ENCODE measurements at places on chromosomes 4 and X.

DNA sequence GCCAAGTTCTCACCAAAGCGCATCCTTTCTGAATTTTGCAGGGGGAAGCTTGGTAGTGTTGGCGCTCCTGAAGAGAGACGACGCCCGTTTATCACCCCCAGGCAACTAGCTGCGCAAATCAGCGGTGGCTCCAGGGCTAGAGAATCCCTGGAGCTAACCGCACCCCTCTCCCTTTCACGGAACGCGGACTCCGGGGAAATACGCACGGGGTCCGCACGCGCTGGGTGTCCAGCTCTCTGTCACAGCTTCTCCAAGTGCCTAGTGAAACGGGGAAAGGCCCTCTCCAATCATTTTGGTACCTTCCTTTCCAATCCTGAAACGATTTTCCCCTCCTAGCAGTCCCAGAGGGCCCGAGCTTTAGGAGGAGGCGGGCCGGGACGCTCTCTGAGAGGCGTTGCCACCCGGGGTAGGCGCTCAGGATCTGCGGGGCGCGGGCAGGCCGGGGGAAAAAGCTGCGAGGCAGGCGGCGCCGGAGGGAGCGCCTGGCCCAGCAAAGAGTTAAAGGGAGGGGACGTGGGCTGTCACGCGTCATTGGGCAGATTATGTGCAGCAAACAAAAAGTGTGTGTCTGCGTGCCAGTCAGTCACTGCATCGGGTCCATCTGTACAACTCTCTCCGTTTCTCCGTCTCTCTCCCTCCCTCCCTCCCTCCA, at the start of gene PRDM8:
PRDM8 (plus strand) TSS at position 582 of the 652 bp plus-strand sequence. CDS start 2,578 bp downstream, outside the sequence.
- DNase-seq, result no peak
- H3K4me3 ChIP-seq, result peak within 1 kb of the TSS; percentile 43
- peaks cover 13% of the 10 kb centered on the region for H3K4me1 ChIP-seq
- peaks cover 18% of the 10 kb centered on the region for H3K27me3 ChIP-seq
- no peak within 1 kb of the TSS for H3K27ac ChIP-seq
- H3K36me3 ChIP-seq, result no peaks in the 10 kb centered on the region

GRCh38 chr4:86630629-86631028, 36.5 kb downstream of the PTPN13 start:
- no peaks in the 10 kb centered on the region for H3K4me1 ChIP-seq
- no peak overlapping the region for H3K4me3 ChIP-seq
- no peaks in the 10 kb centered on the region for H3K27me3 ChIP-seq
- DNase-seq, result no peak
- H3K36me3 ChIP-seq, result peaks cover 3% of the 10 kb centered on the region
- H3K27ac ChIP-seq, result no peak overlapping the region

GRCh38 chrX:69033936-69034335, 131.3 kb downstream of the PJA1 start:
- no peaks in the 10 kb centered on the region for H3K36me3 ChIP-seq
- H3K27me3 ChIP-seq, result no peaks in the 10 kb centered on the region
- peak; percentile 49 for DNase-seq
- H3K27ac ChIP-seq, result no peak overlapping the region

GRCh38 chr4:164381859-164382258, 372.1 kb upstream of the SMIM31 start:
- no peaks in the 10 kb centered on the region for H3K4me1 ChIP-seq
- H3K36me3 ChIP-seq, result no peaks in the 10 kb centered on the region
- no peak overlapping the region for H3K27ac ChIP-seq
- H3K27me3 ChIP-seq, result no peaks in the 10 kb centered on the region
- no peak for DNase-seq
- H3K4me3 ChIP-seq, result no peak overlapping the region

DNA sequence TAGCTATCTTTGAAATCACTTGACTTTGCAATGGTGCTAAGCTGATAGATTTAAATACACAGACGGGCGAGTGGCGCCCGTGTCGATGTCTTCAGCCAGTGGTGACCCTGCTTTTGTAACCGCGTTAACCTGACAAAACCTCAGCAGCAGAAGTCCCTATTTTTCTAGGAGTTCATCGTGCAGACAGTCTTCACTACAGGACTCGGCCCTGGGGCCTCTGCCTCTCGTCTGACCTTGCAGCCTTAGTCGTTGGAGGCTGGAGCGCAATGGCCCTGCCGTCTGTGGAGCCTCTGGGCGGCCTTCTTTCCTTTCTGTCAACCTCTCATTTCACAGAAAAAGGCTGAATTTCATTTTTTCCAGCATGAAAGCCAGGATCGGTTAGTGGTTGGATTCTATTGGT, 57.9 kb downstream of the CPLX1 start:
- no peak for DNase-seq
- H3K27me3 ChIP-seq, result no peaks in the 10 kb centered on the region
- H3K27ac ChIP-seq, result no peak overlapping the region

DNA sequence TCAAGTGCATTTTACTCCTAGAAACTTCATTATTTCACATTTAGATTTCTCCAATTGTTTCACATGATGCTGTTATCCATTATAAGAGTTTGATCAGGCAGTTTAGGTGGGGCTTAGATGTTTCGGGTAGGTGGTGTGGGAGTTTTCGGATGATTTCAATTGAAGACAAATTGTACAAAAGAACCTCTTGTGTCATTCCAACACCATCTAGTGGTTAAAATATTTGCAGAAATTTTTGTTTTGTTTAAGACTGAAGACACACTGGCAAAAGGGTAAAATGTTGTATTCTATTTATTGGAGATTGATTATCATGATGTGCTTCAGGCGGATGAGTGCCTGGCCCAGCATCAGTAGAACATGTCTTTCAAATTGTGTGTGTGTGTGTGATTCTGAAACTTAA, 212.7 kb downstream of the SH3BGRL start:
- no peaks in the 10 kb centered on the region for H3K36me3 ChIP-seq
- no peaks in the 10 kb centered on the region for H3K4me1 ChIP-seq
- DNase-seq, result no peak
- no peak overlapping the region for H3K4me3 ChIP-seq
- no peak overlapping the region for H3K27ac ChIP-seq
- no peaks in the 10 kb centered on the region for H3K27me3 ChIP-seq

DNA sequence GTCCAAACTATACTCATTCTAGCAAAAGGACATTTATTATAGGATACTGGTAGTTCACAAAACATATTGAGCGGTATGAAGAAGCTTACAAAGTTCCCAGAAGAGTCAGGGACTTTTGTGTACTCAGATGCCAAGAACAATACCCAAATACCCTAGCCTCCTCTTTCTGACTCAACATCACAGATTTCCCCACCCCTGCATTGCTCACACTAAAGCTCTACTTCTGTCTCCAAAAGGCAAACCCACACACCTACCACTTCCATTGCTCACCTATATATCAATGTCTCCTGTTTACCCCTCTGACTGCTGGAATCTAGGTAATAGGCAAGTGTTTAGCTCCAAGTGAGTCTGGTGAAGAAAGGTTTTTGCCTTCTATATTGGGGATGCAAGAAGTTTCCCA, 100.7 kb upstream of the HCCS start:
- H3K36me3 ChIP-seq, result no peaks in the 10 kb centered on the region
- H3K27me3 ChIP-seq, result no peaks in the 10 kb centered on the region
- no peak overlapping the region for H3K4me3 ChIP-seq
- no peak for DNase-seq

GRCh38 chrX:38473701-38474100, 87.6 kb upstream of the TSPAN7 start:
- H3K27me3 ChIP-seq, result no peaks in the 10 kb centered on the region
- no peak overlapping the region for H3K27ac ChIP-seq
- DNase-seq, result no peak

DNA sequence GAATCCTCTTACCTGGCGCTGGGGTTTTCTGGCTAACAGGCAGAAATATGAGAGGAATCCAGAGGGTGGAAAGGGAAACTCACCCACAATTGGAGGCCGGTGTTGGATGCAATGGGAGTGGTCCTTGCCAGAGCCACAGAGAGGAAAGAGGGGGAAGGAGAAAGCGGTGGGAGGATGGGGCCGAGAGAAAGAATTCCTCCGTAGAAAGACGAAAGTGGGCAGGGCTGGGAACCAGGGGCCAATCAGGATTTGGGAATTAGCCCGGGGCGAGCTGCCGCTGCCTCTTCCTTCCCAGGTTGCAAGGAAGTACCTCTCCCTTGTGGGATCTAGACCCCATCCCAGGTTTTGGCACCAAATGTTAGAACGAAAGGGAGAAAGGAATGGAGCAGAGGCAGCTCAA, 83.1 kb upstream of the SPIN4 start:
- H3K36me3 ChIP-seq, result peaks cover 17% of the 10 kb centered on the region
- no peak overlapping the region for H3K27ac ChIP-seq

DNA sequence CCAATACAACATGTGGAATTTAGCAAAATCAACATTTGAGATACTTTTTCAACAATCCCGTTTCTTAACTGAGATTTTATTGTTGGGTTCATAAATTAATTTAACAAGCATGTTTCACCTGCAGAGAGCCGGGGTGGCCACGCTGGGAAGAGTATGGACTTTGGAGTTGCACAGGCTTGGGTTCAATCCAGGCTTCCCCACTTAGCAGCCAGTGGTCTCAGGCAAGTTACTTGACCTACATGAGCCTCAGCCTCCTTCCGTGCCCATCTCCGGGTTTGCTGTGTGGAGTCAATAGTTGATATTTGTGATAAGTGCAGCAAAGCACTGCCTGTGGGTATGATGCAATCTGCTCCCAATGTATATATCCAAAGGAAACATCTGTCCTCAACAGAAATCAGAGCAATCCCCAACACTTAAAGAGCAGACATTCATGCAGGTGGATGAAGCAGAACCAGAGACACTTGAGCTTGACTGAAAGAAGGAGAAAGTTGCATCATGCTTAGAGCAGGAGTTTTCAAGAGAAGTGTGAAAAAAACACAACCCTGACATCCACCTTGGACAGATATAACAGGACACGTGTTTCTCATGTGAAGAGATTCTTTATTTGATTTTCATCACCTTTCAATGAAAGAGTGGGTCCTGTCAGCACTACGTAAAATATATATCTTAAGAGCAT, 5.1 kb downstream of the CYTL1 start:
- no peak for DNase-seq
- H3K36me3 ChIP-seq, result no peaks in the 10 kb centered on the region
- H3K27me3 ChIP-seq, result no peaks in the 10 kb centered on the region
- H3K4me3 ChIP-seq, result no peak overlapping the region

All from ascending aorta (tissue), 2 donors.